ENCODE measurements at places on chromosomes 13 and 19.

DNA sequence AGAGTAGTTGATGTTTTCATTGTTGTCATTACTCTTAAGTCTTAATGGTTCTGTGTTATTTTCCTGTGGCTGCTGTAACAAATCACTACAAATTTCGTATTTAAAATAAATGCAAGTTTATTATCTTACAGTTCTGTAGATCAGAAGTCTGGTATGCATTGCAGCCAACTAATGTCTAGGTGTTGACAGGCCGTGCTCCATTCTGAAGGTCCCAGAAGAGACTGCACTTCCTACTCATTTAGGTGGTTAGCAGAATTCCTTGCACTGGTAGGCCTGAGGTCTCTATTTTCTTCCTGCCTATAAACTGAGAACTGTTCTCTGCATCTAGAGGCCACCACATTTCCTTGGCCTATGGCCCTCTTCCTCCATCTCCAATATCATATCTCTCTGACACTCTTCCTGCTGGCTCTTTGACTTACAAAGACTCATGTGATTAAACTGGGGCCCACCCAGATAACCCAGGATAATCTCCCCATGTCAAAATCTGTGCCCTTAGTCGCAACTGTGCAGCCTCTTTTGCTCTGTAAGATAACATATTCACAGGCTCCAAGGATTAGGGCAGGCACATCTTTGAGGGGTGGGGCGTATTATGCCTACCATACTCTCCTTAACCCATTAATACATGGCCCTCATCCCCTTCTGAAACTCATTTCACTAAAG is 468.4 kb downstream of the FOXO1 start:
- no peak for DNase-seq

- DNase-seq: peak; percentile 68
Observed at GRCh38 chr13:44267980-44268379, 105.6 kb upstream of the SERP2 start.

DNA sequence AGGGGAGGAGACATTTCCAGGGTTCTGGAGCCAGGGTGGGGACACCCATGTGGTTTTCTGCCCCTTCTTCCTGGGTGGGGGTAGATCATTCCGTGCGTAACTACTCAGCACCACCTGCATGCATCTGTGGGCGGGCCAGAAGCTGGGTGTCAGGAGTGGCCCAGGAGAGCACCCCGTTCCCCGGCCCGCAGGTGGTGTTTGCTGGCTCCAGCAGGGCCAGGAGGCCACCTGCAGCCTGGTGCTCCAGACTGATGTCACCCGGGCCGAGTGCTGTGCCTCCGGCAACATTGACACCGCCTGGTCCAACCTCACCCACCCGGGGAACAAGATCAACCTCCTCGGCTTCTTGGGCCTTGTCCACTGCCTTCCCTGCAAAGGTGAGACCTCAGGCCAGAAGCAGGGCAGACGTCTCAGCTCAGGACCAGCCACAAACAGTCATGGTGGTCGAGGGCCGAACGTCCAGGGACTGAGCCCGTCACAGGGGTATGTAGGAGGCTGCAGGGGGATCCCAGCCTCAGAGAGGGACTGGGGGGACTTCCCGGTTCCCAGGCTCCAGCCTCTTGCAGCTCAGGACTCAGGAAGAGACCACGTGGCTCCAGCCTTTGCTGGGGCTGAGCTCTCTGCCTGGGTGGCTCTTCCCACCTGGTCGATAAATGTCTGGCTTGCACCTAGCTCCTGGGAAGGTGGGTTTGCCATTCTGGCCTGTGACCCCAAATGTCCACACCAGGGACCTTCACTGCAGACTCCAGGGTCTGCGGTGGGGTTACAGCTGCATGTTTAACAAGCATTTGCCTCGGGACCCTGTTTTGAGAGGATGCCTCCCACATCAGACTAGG is 1.6 kb downstream of the FSTL3 start:
- no peak for DNase-seq

DNA sequence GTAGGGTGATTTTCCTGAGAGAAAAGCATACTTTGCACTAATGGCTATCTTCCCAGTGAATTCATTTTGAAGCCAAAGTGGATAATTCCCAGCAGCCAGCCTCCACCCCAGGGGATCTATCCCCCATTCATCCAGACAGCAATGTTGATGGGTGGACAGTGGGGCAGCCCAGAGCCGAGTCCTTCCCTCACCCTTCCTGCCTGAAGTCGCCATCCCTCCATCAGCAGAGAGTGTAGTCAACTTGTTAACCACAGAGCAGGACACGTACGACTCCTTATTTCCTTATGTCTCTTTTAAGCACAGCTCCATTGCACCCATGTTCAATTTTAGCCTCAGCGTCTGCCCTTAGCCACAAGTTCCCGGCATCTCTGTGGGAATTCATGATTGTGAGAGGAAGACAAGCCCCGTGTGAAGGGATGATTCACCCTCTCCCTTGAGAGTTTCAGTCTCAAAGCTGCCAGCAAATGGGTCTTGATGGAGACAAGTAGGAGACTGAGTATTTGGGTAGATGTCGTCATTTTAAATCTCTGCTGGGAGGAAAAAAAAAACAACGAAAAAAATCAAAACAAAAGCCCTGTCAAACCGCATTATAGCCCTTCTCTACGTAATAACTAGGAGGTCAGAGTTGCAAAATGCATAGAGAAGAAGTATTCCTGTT is 58.3 kb upstream of the MEDAG start:
- DNase-seq: peak; percentile 99

DNA sequence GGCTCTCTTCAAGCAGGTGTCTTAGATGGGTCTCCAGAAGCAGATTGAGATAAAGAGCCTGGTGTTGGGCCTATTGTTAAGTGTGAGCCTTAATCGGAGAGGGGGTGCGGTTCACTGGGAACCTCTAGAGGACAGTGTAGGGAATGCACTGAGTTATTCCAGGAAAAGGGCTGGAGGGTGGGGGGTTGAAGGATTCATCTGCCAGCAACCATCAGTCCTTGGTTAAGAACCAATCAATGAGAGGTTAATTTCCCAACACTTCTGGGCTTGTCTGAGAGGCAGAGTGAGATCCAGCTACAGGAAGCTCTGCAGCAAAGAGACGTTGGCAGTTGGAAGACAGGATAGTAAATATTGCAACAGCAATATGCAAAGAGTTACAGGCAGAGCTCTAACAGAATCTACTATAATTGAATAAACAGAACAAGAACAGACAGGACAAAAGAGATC is 28.7 kb downstream of the CYP4F2 start:
- DNase-seq: peak; percentile 14

- DNase-seq: no peak
Observed at GRCh38 chr19:46618670-46619231, 6.1 kb downstream of the PTGIR start.

DNA sequence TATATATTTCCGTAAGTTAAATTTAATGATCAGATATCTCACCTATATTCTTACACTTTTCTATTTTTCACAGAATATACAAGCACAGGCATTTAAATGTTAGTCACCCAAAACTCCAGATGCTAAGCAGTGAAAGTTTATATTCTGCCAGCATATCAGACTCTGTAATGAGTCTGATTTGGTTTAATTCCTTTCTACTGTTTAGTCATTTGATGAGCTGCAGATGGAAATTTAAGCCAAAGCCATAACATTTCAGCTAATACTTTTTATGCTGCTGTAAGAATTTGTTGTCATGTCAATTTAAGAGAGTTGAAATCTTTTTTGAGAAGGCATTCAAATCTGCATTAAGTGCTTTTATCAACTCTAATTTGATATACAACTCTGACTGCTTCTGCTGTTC is 8.0 kb downstream of the FRY start:
- peak; percentile 19 for DNase-seq

GRCh38 chr19:7739801-7740681 is 7.3 kb downstream of the CD209 start:
- no peak for DNase-seq

All from fibroblast of skin of abdomen (primary cell).